ENCODE measurements at places on chromosomes 3 and 15. TPM values are rescaled to one million over a fixed set of nuclear protein-coding genes. Genes with fewer than 3 reads are reported as not detected.

The SLC35G2 gene
- total RNA-seq: 35.1 TPM

The AQP9 gene
- total RNA-seq: not detected

The PLSCR1 gene
- 38.0 TPM for total RNA-seq

The GOLGA6L7 gene
- not detected for total RNA-seq

The NRROS gene
- total RNA-seq: not detected

The PLXND1 gene
- 95.3 TPM for total RNA-seq

The UPK1B gene
- 12.4 TPM for total RNA-seq

The FAM174B gene
- total RNA-seq: 9.6 TPM

The DOCK3 gene
- 0.38 TPM for total RNA-seq

The ZPLD1 gene
- total RNA-seq: 0.08 TPM
